HEK293T (cell line): ENCODE measurements at places on chromosomes 3 and 15.

DNA sequence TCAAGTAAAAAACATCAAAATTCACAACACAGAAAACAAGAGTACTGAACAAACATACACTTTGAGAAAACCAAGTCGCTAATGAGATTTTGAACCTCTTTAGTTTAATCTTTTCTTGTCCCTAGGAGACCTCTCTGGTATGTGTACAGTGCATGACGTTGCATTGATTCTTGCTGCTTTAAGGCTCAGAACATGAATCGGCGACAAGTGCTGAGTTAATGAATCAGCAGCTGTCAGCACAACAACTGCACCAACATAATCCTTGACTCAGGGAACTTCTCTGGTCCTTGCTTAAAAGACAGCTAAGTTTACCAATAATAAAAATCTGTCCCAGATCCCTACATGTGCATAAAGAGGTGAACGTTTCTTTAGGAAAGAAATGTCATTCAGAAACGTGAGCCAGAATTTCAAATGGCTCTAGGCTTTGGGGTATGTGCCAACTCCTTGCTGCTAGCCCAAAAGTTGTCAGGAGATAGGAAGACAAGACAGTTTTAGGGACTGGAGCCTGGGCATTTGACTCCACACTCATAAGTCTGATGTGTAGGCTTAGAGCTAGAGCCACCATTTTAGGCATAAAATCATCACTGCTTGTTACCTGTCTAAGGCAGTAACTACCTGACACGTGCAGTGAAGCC lies 86.9 kb downstream of the IL5RA start:
- no peak for DNase-seq

DNA sequence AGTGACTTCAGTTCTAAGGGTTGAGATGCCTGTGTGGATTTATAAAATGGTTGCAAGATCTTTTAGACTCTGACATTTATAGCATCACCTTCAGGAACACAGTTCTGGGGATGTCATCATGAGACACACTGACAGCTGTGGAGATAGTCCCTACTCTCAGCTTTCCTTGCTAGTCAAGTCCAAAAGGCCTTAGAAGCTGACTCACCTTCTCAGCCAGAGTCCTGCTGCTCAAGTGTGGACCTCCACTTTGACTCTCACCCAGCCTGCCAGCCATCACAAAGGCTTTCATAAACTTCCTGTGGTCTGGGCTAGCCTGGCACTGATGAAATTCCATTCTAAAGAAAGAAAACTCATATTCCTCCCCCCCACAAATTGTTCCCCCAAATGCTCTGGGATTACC lies 44.8 kb downstream of the TMEM39A start:
- no peak for DNase-seq

DNA sequence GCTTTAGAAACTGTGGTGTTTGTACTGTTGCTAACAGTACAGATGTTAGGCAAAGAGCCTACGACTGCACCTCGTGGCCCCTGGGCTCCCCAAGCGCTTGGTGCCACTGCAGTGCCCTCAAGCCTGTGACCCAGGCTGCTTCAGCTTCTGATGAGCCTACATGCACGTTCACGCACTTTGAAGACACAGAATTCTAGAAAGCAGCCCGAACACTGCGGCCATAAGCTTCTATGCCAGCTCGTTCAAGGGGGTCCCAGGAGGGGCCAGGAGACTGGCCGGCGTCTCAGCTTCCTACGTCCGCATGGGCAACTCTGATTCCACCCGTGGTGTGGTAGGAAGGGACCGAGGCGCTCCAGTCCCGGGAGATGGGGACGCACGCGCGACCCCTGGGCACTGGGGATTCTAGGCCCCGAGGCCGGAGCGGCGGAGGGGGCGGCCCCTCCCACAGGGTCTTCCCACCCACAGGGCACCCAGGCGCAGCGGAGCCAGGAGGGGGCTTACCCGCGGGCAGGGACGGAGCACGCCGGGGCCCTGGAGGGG lies 653 bp downstream of the MYO5C start:
- peak; percentile 15 for DNase-seq

DNA sequence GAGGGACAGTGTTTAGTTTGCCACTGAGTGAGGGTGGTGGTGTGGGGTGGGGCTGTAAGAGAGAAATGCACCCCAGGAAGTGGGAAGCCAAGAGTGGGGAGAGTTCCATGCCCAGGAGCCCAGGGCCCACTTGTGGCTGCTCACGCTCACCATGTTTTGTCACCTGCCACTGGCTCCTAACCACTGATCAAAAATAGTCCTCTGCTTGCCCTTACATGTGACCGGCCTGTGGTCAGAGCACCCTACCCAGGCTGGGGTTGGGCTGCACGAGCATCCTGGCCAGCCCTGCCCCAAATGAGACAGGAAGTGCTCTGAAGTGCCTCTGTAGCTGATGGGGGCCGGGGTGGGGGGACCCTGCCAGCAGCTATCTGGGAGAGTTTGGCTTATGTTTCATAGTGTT lies 216.3 kb downstream of the RPLP1 start:
- DNase-seq = no peak

DNA sequence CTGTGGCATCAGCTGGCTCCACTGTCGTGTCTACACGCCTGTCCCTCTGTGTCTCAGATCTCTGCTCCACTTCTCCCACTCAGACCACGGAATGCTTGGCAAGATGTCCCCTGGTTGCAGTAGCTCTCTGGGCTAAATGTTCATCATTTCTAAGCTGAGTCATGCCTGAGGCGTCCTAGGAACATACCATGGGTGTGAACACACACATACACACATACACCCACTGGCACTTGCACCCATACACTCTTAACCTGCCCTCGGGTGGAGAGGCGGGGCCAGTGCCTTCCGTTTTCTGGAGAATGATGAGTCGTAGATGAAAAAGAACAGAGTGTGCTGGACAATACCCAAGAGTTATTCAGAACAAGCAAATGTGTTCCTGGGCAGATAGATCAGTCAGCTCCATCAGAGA lies 72.4 kb downstream of the SENP2 start:
- no peak for DNase-seq

DNA sequence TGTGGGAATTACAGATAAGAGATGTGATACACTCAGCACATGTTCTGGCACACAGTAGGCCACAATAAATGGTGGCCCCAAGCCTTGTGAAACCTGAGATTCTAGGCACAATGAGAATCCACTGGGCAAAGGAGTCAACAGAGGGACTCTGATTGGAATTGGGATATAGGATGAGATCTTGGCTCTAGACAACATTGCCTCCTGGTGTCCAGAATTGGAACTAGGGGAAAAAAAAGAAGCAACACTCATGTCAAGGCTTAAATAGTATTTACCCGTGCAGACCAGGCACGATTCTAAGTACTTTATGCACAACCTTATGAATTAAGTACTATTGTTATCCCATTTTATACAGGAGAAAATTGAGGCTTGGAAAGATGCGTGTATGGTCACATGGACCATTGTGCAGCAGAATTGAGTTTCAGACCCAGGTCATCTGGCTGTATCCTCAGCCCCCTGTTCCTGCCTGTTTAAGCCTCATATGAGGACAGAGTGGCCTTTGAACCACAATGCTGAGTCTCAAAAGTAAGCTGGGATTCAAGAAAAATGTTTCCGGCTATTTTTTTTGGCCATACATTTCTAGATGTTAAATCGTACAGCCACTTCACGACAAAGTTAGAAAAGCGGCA lies 124.8 kb downstream of the SV2B start:
- DNase-seq = peak; percentile 71

DNA sequence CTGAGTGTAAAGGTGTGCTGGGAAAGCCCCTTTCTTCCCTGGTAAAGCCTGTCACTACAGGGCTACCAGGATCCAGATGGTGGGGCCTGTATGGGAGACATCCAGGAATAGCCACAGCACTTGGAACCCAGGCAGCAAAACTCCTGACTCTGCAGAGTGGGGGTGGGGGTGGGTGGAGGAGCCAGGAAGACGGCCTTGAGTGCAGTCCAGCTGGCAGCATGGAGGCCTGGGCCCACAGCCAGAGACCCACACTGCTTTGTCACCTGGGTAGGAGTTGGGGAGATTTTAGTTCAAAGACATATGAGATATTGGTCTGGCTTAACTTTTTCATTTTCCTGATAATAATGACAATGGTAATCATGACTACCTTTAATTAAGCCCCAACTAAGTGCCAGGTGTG lies 116.7 kb upstream of the MRPS22 start:
- no peak for DNase-seq
